ENCODE measurements at places on chromosomes 16 and 17.

DNA sequence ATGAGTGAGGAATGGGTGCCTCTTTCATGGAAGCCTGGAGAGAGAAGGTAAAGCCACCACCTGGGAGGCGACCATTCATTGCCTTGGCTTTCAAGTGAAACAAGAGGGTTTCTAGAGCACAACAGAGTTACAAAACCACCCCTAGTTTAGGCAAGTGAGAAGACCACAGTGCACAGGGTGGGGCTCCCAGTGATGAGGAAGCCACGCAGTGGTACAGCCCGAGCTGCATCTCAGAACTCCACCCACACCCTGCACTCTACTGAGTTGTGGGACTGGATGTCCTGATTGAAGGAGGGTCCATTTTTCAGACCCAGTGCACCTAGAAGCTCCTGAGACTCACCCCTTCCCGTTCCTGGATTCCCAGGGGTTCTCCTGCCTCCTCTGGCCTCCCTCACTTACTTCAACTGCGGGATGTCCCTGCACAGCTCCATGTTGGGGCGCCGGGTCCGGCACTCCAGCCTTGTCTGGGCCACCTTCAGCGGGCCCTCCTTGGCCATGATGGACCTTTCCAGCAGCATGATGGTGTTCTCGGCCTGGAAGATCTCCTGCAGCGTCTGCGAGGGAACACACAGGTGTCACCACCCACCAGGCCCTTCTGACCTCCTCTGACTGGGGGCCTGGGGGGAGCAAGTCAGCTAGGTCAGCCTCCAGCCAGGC lies 55.1 kb upstream of the EMP2 start:
- no peak for DNase-seq

- no peak for DNase-seq
These were observed 4.2 kb upstream of the ARHGAP27 start for GRCh38 chr17:45436625-45437464.

DNA sequence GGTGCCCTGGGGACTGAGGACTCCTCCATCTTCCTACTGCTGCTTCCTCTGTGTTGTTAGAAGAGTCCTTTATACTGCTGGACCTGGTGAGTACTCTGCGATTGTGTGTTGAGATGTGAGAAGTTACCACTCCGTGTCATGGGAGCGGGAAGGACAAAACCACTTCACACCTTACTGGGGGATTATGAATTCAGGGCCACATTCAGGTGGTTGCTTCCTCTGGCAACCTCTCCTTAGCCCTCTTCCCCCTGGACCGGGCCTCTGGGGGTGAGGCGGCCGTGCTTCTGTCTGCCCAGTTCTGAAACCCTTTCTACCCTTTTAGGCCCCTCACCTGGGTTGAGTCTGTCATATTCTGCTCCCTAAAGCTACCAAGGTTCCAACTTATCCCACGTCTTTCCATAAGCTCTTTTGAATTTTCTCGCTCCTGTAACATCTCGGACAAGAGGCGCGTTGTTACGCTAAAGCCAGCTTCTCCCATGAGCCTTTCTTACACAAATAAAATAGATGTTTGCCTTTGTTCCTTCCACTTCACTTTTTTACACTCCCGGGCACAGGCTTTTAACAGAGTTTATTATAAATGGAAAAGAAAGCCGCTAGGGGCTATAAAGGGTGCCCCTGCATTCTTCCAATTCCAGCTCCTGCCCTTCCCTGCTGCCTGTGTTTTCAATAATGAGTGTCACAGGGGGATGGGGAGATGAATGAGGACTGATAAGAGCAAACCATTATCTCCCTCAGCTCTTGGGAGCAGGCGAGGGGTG lies 20.7 kb upstream of the CDH13 start:
- DNase-seq = no peak

GRCh38 chr16:80171746-80172145 lies 369.0 kb upstream of the DYNLRB2 start:
- no peak for DNase-seq

GRCh38 chr17:48578616-48579470 lies 693 bp upstream of the HOXB4 start:
- DNase-seq = no peak

- DNase-seq = no peak
These were observed 43.1 kb upstream of the HAPSTR1 start for GRCh38 chr16:9048302-9048700.

GRCh38 chr17:30332057-30332542 lies 1.8 kb downstream of the TMIGD1 start:
- no peak for DNase-seq

GRCh38 chr17:45149669-45150664 lies 1.7 kb downstream of the HEXIM1 start:
- DNase-seq = no peak

GRCh38 chr16:46974352-46974751 lies 878 bp upstream of the DNAJA2 start:
- no peak for DNase-seq

DNA sequence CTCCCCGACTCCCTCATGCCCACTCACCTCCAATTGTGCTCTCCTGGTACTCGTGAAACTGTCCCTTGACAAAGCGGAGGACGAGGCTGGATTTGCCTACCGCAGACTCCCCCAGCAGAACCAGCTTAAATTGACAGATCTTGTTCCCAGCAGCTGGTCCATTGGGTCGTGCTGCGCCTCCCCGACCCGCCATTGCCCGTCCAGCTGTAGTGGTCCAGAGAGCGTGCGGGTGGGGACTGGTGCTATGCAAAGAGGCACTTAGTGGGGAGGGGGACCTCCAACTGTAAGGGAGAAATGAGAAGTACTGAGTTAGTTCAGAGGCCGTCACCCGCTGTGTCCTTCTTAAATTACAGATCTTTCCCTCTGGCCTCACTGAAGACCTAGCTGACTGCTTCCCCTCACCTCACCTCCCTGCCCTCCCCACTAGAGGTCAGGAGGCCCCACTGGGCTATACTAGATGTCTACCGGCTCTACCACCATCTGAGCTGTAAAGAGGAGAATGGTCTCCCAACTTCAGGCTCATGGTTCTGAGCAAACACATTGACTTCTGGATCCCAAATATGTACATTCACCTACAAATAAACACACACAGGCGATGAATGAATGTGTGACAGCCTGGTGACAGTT lies 7.8 kb downstream of the HSPB9 start:
- DNase-seq = no peak

Measured in cerebellar nuclear complex (tissue), 1 donor.